MCF 10A (cell line): ENCODE measurements at places on chromosomes 1 and 21. TPM values are rescaled to one million over a fixed set of nuclear protein-coding genes. Genes with fewer than 3 reads are reported as not detected.
A peak's percentile ranks its signal among the peaks of the same experiment; 100 is the strongest.

- no peak overlapping the region for H3K4me3 ChIP-seq
- DNase-seq, result no peak
- H3K27me3 ChIP-seq, result no peaks in the 10 kb centered on the region
These were observed 19.0 kb upstream of the SUMO3 start for GRCh38 chr21:44836666-44837471.

DNA sequence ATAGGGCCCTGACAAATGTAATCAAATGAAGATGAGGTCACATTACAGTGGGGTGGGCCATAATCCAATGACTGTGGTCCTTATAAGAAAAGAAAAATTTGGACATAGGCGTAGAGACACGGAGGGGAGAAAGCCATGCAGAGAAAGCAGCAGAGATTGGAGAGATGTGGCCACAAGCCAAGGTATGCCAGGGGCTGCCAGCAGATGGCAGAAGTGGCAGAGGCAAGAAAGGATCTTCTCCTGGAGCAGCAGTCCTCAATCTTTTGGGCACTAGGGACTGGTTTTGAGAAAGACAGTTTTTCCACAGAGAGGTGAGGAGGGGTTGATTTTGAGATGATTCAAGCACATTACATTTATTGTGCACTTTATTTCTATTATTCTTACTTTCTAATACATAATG lies 355.1 kb downstream of the NPHP4 start:
- H3K27me3 ChIP-seq, result peaks cover 16% of the 10 kb centered on the region
- H3K27ac ChIP-seq, result no peak overlapping the region
- H3K4me1 ChIP-seq, result no peaks in the 10 kb centered on the region
- DNase-seq, result peak; percentile 51
- H3K36me3 ChIP-seq, result no peaks in the 10 kb centered on the region

- no peaks in the 10 kb centered on the region for H3K27me3 ChIP-seq
- H3K4me3 ChIP-seq, result no peak overlapping the region
- peak overlapping the region; percentile 61 for H3K27ac ChIP-seq
- H3K4me1 ChIP-seq, result peaks cover 26% of the 10 kb centered on the region
- DNase-seq, result peak; percentile 75
These were observed 71.5 kb downstream of the RPS6KC1 start for GRCh38 chr1:213122514-213122929.

- H3K27ac ChIP-seq, result peak overlapping the region; percentile 97
- no peaks in the 10 kb centered on the region for H3K27me3 ChIP-seq
- H3K4me3 ChIP-seq, result peak overlapping the region; percentile 99
- H3K4me1 ChIP-seq, result peaks cover 31% of the 10 kb centered on the region
- peak; percentile 13 for DNase-seq
These were observed 1.4 kb downstream of the ACADM start for GRCh38 chr1:75725861-75726361.

- H3K36me3 ChIP-seq, result no peaks in the 10 kb centered on the region
- peaks cover 6% of the 10 kb centered on the region for H3K4me1 ChIP-seq
- DNase-seq, result peak; percentile 74
- no peak overlapping the region for H3K27ac ChIP-seq
- H3K4me3 ChIP-seq, result no peak overlapping the region
These were observed 29.9 kb downstream of the DHRS3 start for GRCh38 chr1:12587981-12588640.

GRCh38 chr1:248714248-248714647 lies 11.7 kb upstream of the OR14I1 start:
- no peaks in the 10 kb centered on the region for H3K36me3 ChIP-seq
- H3K27me3 ChIP-seq, result no peaks in the 10 kb centered on the region
- peak; percentile 20 for DNase-seq
- no peaks in the 10 kb centered on the region for H3K4me1 ChIP-seq
- no peak overlapping the region for H3K4me3 ChIP-seq

DNA sequence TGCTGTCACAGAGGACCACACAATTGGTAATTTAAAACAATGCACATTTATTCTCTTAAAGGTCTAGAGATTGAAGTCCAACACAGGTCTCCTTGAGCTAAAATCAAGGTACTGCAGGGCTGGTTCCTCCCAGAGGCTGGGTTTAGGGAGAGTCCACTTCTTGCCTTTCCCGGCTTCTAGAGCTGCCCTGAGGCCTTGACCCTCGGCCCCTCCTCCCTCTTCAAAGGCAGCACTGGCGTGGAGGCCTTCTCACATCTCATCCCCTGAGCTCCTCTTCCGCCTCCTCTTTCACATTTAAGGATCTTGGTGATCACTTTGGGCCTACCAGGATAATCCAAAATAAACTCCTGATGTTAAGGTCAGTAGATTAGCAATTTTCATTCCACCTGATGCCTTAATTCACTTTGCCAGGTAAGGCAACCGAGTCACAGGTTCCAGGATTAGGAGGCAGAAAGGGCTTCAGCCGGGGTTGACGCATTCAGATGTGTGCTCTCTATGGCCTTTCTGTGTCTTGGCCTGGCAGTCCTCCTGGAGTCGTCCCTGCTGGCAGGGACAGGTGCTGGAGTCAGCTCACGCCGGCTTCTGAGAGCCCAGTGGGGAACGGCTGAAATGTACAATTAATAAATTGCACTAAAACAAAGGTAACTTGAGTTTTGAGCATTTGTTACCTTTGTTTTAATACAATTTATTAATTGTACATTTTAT lies 61.2 kb upstream of the ABCG1 start:
- no peak for DNase-seq
- no peaks in the 10 kb centered on the region for H3K36me3 ChIP-seq
- H3K4me3 ChIP-seq, result no peak overlapping the region
- H3K4me1 ChIP-seq, result no peaks in the 10 kb centered on the region

DNA sequence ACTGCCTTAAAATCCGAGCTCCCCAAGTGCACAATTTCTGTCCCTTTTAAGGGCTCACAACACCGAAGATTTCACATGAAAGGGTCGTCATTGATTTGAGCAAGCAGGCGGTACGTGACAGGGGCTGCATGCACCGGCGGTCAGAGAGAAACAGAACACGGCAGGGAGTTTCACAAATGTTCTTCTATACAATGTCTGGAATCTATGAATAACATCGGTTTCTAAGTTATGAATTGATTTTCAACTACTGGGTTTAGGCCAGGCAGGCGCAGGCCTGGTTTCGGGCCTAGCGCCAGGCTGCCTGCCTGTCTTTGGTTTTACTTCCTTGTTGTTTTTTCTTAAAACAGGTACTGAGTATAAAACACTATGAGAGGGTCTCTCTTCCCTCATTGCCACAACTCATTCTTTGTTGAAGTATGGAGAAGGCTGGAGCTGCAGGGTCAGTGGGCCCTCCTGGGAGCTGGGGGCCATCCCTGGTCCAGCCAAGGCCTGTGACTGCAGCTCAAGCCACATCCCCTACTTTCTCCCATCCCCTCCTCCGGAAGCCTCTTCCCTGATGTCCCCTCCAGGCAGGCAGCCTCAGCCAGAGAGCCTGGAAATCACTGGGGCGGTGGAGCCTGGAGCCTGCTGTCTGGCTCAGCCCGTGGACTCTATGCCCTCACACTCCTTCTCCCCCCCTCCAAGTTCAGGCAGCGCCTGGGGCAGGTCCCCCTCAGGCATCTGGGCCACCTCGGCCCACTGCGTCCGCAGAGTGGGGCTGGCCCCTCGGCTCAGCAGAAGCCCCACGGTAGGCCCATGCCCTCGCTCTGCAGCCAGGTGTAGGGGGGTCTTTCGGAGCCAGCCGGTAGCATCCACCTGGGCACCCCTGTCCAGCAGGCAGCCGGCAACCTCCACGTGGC lies 2.4 kb downstream of the ANKRD65 start:
- no peak overlapping the region for H3K4me3 ChIP-seq
- H3K36me3 ChIP-seq, result no peaks in the 10 kb centered on the region
- no peak overlapping the region for H3K27ac ChIP-seq
- H3K4me1 ChIP-seq, result no peaks in the 10 kb centered on the region
- H3K27me3 ChIP-seq, result no peaks in the 10 kb centered on the region

The IL19 gene
- not detected in 2 replicates for total RNA-seq

The ADGRL2 gene
- total RNA-seq, result 3.0 and 3.4 TPM in 2 replicates

GRCh38 chr1:219347921-219348391 lies 174.3 kb downstream of the LYPLAL1 start:
- H3K4me3 ChIP-seq, result no peak overlapping the region
- H3K36me3 ChIP-seq, result no peaks in the 10 kb centered on the region
- peaks cover 97% of the 10 kb centered on the region for H3K27me3 ChIP-seq
- H3K4me1 ChIP-seq, result no peaks in the 10 kb centered on the region
- H3K27ac ChIP-seq, result no peak overlapping the region

DNA sequence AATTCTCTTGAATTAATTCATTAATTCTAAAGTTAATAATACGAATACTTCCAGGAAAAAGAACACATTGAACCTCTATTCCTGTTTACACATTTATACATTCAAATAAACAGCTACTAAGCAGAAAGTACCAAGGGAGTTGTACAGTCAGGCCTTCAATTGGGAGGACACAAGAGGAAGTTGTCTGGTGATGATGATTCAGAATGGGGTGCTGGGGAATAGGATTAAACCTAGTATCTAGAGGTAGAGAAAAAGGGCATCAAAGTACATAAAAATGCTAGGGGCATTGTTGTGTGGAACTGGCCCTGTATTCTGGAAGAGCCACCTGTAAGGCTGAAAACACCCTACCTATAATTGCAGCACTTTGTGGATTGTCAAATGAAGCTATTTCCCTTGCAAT lies 71.7 kb upstream of the MROH9 start:
- H3K4me3 ChIP-seq, result no peak overlapping the region
- H3K4me1 ChIP-seq, result no peaks in the 10 kb centered on the region
- H3K27me3 ChIP-seq, result no peaks in the 10 kb centered on the region
- no peaks in the 10 kb centered on the region for H3K36me3 ChIP-seq

DNA sequence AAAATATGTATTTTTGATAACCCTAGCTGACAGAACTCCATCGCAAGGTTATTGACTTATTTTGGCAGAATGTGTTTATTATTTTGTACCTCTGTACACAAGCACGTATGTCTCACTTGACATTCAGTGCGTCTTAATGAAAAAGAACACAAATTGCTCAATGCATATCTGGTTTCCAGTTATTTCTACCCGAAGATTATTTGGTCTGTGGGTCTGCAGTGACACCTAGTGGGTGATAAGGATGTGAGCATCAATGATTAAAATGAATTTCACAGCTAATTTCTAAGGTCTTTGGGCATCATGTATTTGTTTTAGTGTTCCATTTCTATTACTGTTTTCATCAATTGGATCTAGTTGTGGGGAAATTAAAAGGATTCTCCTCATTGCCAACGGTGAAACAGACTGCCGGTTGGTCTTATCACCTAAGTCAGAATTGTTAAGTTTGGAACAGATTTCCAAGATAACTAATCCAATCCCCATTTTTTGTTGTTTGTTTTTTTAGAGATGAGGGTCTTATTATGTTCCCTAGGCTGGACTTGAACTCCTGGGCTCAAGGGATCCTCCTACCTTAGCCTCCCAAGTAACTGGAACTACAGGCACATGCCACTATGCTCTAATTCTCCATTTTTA lies 13.9 kb downstream of the DDX20 start:
- H3K27me3 ChIP-seq, result no peaks in the 10 kb centered on the region
- DNase-seq, result peak; percentile 84
- H3K27ac ChIP-seq, result no peak overlapping the region

DNA sequence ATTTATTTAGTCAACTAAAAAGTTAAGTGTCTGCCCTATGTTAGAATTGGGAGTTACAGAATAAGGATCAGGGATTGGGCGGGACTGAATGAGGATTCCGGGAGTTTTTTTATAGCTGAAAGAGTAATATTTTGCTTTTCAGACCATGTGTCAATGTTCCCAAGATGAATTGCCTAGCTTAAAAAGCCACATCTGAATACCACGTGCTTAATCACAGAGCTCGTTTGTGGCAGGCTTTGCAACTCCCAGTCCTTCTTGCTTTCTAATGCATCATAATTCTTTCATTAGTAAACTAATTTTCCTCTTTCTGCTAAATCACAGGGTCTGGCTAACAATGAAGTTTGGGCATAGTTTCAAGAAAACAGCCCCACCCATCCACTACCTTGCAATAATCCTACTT lies 4.2 kb upstream of the BCL10 start:
- no peak for DNase-seq
- no peaks in the 10 kb centered on the region for H3K27me3 ChIP-seq
- no peak overlapping the region for H3K27ac ChIP-seq
- no peaks in the 10 kb centered on the region for H3K36me3 ChIP-seq

DNA sequence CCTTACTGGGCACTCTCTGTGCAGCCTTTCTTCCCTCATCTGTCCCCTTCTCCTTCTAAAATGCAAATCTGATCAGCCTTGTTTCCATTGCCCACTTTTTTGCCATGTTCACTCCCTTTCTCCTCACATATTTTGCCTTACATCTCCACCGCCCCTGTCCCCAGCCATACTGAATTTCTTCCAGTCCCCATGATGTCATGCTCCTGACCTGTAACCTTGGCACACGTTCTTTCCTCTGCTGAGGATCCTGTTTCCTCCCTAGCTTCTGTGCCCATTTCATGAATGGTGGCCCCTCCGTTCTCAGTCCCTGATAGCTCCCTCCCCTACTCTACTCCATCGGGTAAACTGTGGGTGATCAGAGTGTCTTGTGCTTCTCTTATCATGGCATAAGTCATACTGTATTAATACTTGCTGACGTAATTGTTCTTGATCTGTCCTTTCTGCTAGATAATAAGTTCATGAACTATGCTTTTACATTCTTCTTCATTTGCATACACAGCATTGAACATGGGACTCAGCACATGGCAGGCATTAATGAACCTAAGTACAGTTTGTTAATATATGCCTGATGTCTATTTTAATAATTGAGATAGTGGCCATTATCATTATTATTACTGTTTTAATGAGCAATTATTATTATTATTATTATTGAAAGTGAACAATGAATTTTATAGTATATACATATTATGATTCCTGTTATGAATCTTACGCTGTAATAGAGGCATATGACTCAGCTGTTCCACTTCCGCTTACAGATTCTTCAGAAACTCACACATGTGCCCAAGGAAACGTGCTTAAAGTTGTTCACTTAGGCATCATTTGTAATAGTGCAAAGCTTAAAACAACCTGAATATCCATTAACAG lies 28.5 kb downstream of the MAP3K21 start:
- H3K4me1 ChIP-seq, result peaks cover 6% of the 10 kb centered on the region
- no peaks in the 10 kb centered on the region for H3K27me3 ChIP-seq
- H3K36me3 ChIP-seq, result peaks cover 58% of the 10 kb centered on the region

DNA sequence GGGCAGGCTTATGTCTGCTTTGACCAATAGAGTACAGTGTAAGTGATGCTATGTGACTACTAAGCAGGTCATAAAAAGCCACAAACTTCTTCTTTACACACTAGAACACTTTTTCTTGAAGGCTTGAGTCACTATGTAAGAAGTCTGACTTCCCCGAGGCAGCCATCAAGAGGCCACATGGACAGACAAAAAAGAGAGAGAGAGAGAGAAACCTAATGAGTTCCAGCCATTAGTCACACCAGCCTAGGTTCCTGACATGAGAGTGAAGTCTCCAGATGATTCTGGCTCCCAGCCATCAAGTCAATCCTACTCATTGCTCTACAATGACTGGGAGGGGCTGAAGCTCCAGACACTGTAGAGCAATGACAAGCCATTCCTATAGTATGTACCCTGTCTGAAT lies 101.4 kb downstream of the LHX9 start:
- peak; percentile 98 for DNase-seq
- H3K27me3 ChIP-seq, result no peaks in the 10 kb centered on the region
- H3K36me3 ChIP-seq, result no peaks in the 10 kb centered on the region
- H3K4me3 ChIP-seq, result no peak overlapping the region
- H3K27ac ChIP-seq, result peak overlapping the region; percentile 40
- H3K4me1 ChIP-seq, result peaks cover 15% of the 10 kb centered on the region

GRCh38 chr1:154326546-154327465 lies 1.5 kb downstream of the ATP8B2 start:
- H3K27me3 ChIP-seq, result no peaks in the 10 kb centered on the region
- peak overlapping the region; percentile 76 for H3K4me3 ChIP-seq
- peak; percentile 47 for DNase-seq
- peaks cover 18% of the 10 kb centered on the region for H3K36me3 ChIP-seq
- peak overlapping the region; percentile 77 for H3K27ac ChIP-seq
